Smooth muscle cell of the brain vasculature (primary cell): ENCODE measurements at places on chromosomes 7 and 10.

DNA sequence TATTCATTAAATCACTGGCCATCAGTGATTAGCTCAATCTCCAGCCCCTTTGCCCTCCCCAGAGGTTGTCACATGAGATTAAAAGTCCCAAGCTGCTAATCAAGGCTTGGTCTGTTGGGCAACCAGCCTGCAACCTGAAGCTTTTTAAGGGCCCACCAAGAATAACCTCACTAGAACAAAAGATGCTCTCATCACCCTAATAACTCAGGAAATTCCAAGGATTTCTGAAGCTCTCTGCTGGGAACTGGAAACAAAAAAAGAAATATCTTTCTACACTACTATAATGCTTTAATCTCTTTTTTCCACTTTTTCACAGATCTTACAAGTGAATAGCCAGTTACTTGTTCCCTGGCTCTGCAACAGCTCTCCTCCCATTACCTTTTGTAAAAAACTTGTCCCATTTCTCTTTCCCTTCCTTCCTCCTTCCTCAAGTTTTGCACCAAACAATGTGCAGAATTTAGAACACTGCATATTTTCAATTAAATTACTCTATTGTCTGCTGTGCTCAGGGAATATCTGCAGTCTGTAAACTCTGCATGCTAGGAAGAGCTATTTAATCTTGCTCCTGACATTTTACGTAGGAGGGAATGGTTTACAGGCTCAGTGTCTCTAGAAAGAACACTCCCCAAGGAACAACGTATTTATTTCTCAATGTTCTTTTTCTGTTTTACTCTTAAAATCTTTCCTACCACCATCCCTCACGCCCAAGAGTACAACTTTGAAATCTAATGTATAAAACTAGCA is 169.1 kb downstream of the IMMP2L start:
- no peak for DNase-seq

- DNase-seq, result no peak
Measured at GRCh38 chr10:124536496-124537050, 75.0 kb downstream of the LHPP start.

DNA sequence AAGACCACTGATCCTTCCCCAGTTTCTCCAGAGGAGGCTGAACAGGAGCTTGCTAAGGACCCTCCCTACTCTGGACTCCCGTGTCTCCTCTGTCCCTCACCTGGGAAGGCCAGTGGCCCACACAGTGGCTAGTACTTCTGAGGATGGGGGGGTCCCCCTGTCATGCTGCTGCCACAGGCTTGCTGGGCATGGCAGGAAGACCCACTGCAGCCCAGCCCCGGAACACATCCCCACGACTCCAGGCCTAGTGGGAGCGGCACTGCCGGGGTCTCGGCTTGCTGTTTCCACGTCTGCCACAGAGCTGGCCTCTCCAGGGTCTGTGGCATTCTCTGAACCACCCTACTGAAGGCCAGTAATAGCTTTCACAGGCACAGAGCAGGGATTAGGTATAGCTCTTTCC is 25.9 kb upstream of the NPFFR1 start:
- DNase-seq, result no peak

DNA sequence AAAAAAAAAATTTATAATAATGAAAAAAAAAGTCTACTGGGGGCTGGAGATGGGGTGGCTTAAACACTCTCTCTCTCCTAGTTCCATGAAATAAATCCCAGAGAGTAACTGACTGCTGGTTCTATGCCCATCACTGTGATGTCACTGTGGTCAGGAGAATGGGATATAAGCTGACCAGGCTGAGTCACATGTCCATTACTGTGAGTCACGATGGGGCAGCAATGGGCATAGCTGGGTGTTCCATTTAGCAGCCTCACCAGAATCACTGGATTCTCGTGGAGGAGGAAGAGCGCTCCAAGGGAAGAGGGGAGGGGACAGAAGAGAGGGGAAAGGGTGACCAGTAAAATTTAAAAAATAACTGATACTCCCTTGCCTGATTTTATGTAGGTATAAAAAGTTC is 37.1 kb downstream of the MASTL start:
- DNase-seq, result peak; percentile 53

GRCh38 chr7:29019896-29020295 is 61.8 kb upstream of the TRIL start:
- DNase-seq, result no peak

- DNase-seq, result no peak
Measured at GRCh38 chr10:11093771-11094736, 76.4 kb downstream of the CELF2 start.

- no peak for DNase-seq
Measured at GRCh38 chr10:71070741-71071140, 141.6 kb upstream of the UNC5B start.

DNA sequence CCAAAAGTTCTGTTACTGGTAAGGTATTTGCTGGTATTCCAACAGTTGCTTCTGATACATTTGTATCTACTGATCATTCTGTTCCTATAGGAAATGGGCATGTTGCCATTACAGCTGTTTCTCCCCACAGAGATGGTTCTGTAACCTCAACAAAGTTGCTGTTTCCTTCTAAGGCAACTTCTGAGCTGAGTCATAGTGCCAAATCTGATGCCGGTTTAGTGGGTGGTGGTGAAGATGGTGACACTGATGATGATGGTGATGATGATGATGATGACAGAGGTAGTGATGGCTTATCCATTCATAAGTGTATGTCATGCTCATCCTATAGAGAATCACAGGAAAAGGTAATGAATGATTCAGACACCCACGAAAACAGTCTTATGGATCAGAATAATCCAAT is 131.0 kb downstream of the AASS start:
- no peak for DNase-seq

GRCh38 chr10:17109475-17110207 is 20.0 kb downstream of the CUBN start:
- no peak for DNase-seq

GRCh38 chr7:48962821-48963505 is 38.6 kb downstream of the CDC14C start:
- no peak for DNase-seq

DNA sequence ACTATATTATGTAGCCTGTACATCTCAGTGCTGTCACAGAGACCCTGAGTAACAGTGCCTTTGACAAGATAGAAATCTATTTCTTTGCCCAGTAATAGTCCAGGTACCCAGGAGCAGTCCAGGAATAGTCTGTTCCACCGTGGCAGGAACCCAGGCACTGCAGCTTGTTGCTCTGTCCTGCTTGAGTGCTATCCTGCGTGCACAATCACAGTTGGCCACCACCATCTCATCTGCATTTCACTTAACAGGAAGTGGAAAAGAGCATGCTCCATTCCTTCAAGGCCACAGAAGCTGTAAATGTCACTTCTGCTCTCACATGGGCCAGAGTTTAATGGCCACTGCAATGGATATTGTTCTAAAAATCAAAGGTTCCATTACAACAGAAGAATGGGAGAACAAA is 61.5 kb upstream of the PRR15 start:
- no peak for DNase-seq

DNA sequence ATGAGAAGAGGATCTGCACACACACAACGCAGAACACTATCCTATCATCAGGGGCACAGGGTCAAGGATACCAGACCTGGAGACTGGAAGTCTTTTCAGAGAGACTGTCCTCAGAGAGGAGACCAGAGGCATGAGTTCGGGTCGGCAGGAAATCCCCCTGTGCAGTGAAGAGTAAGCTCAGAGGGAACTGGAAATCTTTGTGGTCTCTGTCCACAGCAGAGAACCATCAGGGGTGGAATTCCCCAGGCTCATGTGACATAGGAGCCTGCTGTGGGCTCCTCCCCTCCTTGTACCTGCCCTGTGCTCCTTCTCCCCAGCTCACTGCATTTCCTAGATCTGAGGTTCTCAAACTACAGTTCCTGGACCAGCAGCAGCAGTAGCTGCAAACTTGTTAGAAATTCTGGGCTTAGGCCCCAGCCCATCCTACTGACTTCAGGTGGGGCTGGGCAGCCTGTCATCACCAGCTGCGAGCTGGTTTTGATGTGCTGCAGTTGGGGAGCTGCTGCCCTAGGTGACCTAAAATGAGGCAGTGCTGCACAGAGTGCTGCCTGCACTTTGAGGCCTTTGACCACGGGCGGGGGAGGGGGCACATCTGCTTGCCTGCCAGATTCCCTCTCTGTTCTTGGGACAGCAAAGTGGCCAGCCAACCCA is 2.4 kb downstream of the ZMIZ2 start:
- DNase-seq, result no peak

GRCh38 chr10:112333452-112333851 is 40.5 kb upstream of the ACSL5 start:
- DNase-seq, result no peak

GRCh38 chr7:113550966-113551365 is 367.8 kb downstream of the PPP1R3A start:
- no peak for DNase-seq

DNA sequence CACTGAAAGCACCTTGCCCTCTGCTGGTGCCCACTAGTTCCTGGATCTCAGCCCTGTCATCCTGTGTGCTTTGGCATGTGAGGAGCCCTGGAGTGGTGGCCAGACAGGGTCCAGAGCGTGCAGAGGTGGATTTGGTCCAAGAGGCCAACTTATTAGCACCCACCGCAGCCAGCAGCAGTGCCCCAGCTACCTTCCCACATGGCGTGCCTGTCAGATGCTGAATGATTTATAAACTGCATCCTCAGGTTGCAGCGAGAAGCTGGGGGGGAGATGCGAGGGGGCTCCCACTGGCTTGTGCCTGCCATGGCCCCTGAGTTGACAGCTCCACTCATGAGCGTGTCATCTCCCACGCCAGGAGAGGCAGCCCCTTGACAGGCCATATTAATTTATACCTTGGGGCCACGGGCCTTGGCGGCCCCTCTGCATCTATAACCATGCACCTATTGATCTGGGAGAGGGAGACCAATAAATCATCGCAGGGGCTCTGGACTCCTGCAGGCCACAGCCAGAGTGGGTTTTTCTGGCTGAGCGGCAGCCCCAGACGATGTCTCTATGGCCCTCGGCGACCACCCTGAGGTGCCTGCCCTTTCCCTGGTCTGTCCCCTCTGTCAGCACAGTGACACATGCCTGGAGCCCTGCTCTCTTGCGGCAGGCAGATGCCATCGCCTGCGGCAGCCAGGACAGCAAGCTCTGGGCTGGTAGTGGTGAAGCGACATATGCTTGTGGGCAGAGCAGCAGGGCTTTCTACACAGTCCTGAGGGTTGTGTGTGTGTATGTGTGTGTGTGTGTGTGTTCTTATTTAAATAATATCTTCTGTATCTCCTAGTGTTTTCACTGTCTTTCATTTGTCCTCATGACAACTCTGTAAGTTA is 120.8 kb downstream of the CDH23 start:
- DNase-seq, result no peak

GRCh38 chr7:124429923-124430322 is 335.7 kb downstream of the GPR37 start:
- DNase-seq, result no peak

- DNase-seq, result no peak
Measured at GRCh38 chr7:100949227-100949932, at the start of gene MUC3A. TSS of gene MUC3A (plus strand) at chr7:100949534. CDS start at chr7:100949625, 91 bp downstream.

GRCh38 chr7:27314111-27314510 is 71.5 kb downstream of the EVX1 start:
- DNase-seq, result no peak

DNA sequence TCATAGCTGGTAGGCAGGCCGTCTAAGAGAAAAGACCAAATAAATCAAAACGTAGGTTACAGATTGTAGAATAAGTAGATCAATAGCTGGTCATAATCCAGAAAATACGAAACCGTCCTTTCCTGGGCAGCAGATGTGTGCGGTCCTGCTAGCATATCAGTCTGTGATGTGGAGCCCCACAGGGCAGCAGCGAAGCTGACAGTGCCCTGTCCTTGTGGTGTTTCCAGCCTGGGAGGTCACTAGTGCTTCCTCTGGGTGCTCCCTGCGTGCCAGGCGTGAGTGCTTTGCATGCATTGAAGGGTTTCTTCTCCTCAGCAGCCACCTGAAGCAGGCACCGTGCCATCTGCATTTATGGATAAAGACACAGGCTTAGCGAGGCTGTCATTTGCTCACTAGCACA is 41.7 kb downstream of the IL15RA start:
- DNase-seq, result no peak

DNA sequence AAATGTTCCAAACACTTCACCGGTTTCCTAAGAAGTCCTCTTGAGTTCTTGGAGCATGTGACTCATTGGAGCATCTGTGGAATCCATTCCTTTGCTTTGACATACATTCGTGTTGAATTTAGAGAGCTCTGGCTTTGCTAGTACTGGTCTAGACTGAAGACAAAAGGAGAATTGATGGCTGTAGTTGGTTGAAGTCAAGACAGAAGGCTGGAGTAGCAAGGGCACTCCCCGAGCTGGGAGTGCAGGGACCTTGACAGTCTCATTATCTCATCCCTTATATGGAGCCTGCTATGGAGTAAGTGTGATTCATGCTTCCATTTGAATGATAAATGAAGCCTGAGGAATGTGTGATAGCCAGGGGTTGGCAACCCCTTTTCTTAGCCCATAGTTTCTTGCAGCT is 1249.1 kb downstream of the TYW1 start:
- no peak for DNase-seq

- DNase-seq, result no peak
Measured at GRCh38 chr7:127751062-127751461, 99.1 kb downstream of the SND1 start.

DNA sequence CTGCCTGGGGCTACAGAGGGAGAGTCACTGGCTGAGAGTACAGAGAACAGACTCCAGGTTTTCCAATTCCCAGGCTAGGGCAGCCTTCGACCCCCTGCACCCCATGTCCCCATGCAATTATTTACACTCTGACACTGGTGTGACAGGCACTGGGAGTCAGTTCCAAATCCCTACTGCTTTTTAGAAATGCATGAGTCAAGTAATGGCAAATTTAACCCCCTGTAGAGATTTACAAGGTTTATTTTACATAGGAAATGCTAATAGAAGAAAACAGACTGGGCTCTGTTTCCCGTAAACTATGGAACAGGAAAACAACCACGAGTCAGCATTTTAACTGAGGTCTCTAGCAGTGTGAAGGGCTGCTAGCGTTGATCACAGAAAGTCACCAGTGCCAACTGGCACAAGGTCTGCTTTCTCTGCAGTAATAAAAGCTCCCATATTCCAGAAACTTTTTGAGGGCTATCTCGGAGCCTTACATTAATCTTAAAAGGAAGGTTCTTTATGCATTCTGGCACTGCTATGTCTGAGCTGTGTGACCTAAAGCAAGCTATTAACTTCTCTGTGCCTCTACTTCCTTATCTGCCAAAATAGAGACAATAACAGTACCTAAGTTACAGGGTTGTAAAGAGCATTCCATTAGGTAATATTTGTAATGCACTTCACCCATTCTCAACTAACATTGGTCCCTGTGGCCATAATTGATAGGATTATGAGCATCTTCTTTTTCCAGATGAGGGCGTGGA is 28.2 kb downstream of the NOD1 start:
- peak; percentile 35 for DNase-seq

GRCh38 chr7:134599371-134599770 is 47.3 kb upstream of the BPGM start:
- no peak for DNase-seq

DNA sequence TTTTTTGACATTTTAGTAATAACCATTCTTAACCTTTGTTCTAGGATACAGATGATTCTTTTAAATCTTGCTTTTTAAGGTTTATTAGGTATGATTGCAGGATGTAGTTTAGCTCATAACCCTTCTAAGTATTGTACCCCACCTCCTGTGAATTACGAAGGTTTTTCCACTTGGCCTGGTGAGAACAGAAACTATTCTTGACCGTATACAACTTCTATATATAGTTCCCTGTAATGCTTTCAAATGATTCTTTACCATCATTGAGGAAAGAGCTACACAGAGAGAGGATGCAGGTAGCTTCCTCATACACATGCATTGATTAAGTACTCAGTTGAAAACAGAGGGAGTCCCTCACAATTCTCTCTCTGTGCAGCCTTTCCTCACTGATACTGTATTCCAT is 86.3 kb downstream of the PALS2 start:
- DNase-seq, result no peak
